Stimulated activated CD4-positive, alpha-beta T cell treated with anti-CD3 and anti-CD28 coated beads, Interleukin-1b, Interleukin-23, amount 100 ng/mL, for 48 hours (primary cell): ENCODE measurements at places on chromosomes 6 and 20.

- peak; percentile 8 for DNase-seq
Observed at GRCh38 chr6:98833307-98834059, 891 bp upstream of the POU3F2 start.

- DNase-seq: no peak
Observed at GRCh38 chr6:140980265-140980887, 1152.3 kb upstream of the GJE1 start.

DNA sequence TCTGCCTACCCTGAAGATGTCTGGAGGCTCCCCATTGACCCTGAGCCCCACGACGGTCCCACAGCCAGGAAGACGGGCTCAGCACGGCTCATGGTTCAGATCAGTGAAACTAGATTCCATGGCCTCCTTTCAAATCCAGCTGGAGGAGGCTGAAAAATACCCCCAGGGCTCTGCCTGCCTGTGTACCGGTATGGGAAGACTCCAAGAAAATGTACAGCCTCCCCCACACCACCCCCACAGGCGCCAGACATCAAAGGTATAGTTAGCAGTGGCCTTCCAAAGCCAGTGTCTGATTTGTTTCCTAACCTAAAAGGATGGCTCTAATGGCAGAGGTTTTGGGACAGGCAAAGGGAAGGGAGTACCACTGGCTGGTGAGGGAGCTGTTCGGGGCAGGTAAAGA is 86.2 kb upstream of the SNAP25 start:
- DNase-seq: no peak

GRCh38 chr6:20464041-20464440 is 62.4 kb downstream of the E2F3 start:
- no peak for DNase-seq

DNA sequence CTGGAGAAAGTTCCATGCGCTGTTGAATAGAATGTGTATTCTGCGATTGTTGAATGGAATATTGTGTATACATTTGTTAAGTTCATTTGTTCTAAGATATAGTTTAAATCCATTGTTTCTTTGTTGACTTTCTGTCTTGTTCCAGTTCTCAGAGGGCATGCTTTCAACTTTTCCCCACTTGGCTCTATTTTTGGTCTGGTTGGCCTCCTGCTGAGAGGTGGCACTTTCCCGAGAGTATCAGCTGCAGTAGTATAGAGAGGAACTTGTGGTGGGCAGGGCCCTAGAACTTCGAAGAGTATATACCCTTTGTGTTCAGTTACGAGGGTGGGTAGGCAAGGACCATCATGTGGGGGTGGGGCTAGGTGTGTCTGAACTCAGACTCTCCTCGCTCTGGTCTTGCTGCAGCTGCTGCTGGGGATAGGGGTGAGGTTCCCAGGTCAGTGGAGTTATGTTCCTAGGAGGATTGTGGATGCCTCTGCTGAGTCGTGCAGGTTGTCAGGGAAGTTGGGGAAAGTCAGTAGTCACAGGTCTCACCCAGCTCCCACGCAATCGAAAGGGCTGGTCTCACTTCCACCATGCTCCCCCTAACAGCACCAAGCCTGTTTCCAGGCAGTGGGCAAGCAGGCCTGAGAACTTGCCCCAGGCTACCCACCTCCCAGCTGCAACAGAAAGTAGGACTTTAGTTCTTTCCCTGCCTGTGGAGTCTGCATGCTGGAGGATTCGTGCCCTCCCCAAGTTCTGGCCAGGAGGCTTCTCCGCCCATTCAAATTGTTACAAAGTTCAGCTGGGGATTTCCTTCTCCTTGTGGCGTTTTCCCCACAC is 118.9 kb upstream of the SSTR4 start:
- no peak for DNase-seq

- DNase-seq: no peak
Observed at GRCh38 chr20:50434653-50435396, 75.4 kb upstream of the PTPN1 start.

- peak; percentile 42 for DNase-seq
Observed at GRCh38 chr20:62066339-62066982, 780 bp upstream of the TAF4 start.

DNA sequence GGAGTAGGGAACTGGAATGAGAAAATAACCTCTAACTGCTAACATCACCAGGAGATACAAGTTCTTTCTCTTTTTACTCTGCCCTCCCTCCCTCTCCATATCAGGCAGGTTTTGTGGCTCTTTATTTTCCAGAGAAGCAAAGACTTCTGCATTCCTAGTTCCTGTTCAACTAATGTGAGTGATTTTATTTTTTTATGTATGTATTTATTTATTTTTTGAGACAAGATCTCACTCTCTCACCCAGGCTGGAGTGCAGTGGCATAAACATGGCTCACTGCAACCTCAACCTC is 6.0 kb upstream of the IER3 start:
- DNase-seq: no peak

- no peak for DNase-seq
Observed at GRCh38 chr20:59661153-59661552, 56.8 kb downstream of the PHACTR3 start.

DNA sequence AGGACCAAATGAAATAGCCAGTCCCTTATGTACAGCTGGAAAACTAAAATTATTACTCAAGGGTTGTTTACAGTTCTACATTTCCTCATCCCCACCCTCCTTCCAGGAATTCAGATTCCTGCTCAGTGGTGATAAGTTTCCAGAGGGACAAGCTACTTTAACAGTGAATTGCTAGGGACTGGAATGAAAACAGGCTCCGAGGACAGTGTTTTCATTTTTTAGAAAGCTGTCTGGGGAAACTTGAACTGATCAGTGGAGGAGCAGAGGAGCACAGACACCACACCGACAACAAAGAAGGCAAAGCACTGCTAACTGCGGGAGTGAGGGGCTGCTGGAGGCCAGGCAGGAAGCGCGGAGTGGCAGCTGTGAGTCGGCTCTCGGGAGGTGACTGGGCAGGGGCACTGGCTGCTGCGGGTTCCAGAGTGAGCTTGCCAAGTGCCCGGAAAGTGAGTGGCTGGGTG is 322.2 kb downstream of the ESR1 start:
- DNase-seq: no peak

DNA sequence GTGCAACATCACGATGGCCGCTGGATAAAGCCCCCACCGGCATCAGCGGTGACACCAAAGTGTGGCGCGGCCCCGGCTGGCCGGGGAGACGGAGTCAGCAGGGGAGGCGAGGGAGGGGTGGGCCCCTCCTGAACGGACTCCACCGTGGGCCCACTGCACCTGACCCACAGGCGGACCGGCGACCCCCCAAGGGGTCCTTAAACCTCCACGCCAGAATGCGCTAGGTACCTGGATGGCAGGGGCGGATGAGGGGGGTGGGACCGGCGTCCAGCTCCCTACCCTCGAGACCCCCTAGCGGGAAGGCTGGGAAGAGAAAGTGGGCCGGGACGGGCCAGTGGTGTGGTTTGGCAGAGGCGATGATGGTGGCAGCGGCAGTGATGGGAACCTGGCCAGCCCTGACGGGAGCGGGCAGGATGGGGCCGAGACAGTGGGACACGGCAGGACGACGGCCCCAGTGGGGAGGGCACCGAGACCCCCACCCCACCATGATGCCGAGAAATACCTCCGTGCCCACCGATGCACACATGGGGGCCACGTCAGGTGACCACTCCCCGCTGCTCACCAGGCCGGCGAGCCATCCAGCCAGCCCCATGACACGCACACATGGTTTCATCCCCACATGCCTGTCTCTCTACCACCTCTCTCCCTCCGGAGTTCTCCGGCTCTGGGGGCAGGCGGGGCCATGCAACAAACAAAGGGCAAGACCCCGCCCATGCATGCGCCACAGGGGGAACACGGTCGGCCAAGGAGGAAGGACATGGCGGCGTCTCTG is 771.9 kb upstream of the DEFB115 start:
- DNase-seq: no peak

GRCh38 chr20:57093766-57094165 is 172.7 kb downstream of the BMP7 start:
- no peak for DNase-seq

GRCh38 chr6:168734523-168734922 is 293.5 kb downstream of the SMOC2 start:
- no peak for DNase-seq

- no peak for DNase-seq
Observed at GRCh38 chr6:157615420-157615769, 207.7 kb upstream of the SNX9 start.

- no peak for DNase-seq
Observed at GRCh38 chr6:72938104-72938503, 287.2 kb downstream of the KHDC1L start.

- no peak for DNase-seq
Observed at GRCh38 chr20:48556956-48557355, 270.8 kb downstream of the PREX1 start.

DNA sequence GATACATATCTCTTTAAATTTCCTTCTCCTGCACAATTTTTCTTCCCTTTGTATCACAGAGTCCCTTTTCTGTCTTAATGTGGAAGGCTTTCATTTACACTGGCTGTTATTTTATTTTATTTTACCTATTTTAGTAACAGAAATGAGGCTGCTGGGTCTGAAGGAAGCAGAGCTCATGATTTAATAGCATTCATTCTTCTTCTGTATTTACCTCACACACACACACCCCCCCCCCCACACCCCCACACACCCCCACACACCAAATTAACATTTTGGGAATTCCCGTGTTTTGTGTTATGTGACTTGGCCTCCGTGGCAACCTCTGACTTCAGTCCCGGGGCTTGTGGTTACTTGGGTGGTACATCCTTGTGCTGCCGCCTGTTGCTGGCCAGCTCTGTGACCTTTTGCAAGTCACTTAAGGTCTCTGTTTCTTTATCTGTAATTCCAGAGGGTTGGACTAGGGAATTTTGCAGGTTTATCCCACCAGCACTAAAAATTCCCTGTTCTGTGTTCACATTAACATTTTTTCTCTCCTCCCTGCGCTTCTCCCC is 108.8 kb downstream of the TIAM2 start:
- DNase-seq: no peak

DNA sequence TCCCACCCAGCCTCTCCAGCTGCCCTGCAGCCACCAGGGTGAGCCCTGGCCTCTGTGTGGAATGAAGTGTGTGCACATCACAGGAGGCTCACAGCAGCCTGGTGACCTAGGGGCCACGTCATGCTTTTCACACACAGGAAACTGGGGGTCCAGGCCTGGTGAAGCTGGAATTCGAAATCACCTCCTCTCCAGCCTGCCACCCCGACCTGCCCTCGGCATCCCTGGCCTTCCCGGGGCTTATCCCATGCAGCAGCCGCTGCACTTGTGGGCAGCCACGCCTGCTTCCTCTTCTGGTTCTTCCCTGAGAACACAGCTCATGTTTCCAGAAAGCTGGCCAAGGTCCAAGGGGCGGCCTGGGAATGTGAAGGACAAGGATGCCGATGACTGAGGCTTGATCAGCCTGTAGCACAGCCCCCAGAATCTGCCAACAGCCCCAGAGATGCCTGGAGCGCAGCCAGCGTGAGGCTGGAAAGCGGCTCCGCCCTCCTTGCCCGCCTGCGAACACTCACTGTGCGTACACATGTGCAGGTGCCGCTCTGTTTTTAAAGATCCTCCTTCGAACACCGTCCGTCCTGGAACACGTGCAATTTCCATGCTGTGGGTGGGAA is 4.2 kb upstream of the NTSR1 start:
- no peak for DNase-seq

DNA sequence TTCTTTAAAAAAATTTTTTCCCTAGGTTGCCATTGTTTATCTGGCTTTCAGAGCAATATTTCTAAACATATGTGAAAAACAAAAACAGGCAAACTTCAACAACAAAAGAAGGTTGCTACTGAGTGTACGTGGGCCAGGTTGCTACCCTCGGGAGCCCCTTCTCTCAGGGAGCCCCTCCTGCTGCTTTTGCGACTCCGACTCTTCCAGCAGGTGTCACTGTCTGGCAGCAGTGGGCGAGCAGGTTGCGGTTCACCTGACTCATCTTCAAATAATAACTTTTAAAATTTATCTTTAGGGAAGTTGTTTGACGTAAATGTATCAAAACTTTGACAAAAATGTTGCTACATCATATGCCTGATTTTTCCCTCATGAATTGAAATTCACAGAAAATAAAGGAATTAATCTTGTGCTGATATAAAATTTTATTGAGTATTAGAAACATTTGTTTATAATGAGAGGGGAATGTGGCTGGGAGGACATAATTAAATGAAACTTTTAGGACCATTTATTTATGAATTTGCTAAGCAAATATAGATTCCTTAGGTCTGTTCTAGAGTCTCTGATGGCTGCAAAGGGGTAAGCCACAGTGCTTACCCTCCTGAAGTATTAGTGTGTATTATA is 138.8 kb downstream of the HIVEP1 start:
- peak; percentile 17 for DNase-seq

DNA sequence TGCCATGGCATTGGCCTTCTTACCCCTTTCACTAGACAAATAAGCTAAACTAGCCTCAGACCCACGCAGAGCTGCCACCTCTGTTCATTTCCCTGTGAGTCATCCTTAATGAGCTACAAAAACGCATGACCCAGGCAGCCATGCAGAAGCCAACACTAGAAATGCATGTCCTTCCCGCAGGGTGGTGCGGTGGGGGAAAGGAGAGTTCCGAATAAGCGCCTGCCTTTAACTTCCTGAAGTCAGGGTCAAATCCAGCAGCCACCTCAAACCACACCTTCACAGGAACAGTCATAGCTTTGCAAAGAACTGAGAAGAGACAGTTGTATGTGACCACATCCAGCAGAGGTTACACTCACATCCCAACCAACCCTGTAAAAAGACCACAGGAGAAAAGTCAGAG is 40.4 kb downstream of the IRF4 start:
- peak; percentile 85 for DNase-seq

- DNase-seq: no peak
Observed at GRCh38 chr6:2225422-2226392, 19.7 kb downstream of the GMDS start.

GRCh38 chr20:50636601-50637540 is 54.5 kb downstream of the RIPOR3 start:
- DNase-seq: no peak

- DNase-seq: no peak
Observed at GRCh38 chr6:126747728-126748540, 370.5 kb upstream of the RSPO3 start.

GRCh38 chr6:80376411-80376810 is 269.9 kb downstream of the BCKDHB start:
- no peak for DNase-seq

DNA sequence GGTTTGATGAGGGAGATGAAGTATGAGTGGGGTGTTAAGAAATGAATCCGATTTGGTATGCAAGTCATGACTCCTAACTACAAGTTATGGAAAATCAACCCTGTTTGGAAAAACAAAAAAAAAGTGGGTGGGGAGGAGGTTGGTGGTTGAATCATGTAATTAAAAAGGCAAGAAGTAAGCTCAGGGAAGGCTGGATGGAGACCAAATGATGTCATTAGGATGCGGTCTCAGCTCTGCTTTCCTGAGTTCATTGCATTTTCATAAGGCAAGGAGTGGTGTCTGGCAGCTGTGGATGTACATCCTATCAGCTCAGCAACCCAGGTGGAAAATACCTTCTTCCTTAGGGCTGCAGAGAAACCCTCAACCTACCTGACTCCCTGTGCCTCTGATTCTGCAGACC is 60.4 kb upstream of the AKAP12 start:
- no peak for DNase-seq

DNA sequence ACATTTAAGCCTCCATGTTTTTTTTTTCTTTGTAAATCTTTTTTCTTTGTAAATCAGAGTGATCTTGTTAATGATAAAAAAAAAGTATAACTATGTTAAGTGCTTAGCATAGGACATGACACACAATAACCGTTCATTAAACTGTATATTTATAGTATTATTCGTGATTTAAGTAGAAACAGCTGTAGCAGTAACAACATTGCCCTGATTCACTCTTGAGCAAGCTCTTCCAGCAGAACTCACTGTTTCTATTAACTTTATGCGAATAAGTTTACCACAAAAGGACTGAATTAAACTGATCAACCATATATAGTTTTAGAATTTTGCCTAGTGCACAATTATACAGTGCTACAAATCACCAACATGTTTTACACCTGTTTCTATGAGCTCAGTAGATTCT is 1338.0 kb upstream of the EYS start:
- no peak for DNase-seq

GRCh38 chr6:87995461-87995860 is 52.2 kb upstream of the SPACA1 start:
- no peak for DNase-seq
